ENCODE measurements at places on chromosomes 16 and 17.
A peak's percentile ranks its signal among the peaks of the same experiment; 100 is the strongest.

DNA sequence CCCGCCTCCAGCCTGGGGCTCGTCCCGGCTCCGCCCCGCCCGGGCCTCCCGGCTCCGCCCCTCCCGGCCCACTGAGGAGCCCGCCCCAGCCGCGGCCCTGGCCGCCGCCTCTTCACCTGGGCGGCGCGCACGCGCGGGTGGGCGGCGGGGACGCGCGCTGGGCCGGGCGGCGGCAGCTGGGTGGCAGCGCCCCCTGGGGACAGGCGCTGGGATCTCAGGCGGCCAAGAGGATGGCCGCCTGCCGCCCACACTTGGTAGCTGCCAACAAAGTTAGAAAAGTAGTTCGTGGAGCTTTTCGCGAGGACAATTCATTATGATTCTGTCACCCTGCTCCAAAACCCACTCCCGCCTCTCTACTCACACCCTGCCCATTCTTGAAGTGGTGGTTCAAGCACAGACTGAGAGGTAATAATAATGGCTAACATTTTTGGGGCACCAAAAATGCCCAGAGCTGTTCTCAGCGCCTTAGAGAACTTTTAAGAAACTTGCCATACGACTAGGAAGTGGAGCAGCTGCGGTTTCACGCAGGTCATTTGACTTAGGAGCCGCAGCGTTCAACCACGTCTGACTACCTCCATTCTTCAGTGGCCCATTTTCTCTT lies 340 bp upstream of the MYO1D start:
- DNase-seq: peak; percentile 92

DNA sequence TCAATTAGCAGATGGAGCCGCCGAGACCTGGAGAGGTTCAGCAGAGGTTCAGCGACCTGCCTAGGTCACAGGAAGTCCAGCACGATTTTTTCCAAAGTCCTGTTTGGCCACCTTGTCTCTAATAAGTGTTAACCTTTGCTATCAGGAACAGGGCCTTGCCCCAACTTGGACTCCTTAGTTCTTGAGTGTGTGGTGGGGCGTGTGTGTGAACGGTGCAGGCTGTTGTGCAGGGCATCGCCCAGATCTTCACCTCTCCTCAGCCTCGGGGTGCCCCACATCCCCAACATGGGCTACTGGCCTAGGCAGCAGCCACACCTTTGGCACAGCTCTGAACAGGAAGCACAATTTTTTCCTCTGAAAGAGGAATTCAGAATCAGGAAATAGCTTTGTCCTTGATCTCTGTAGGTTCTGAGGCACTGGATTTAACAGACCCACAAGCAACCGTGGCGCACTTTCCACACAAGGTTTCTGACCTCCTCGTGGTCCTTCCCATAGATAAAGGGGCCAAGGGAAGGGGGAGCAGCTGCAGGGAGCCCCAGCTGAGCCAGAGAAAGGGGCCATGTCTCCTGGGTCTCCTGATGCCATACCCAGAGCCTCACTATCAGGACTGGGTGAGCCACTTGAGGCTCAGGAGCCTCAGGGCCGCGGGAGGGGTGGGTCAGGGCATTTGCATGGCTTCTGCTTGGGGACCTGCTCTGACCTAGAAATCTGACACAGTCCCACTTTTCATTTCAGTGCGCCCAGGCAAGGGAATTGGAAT lies 10.4 kb downstream of the MPRIP start:
- peak; percentile 14 for DNase-seq

DNA sequence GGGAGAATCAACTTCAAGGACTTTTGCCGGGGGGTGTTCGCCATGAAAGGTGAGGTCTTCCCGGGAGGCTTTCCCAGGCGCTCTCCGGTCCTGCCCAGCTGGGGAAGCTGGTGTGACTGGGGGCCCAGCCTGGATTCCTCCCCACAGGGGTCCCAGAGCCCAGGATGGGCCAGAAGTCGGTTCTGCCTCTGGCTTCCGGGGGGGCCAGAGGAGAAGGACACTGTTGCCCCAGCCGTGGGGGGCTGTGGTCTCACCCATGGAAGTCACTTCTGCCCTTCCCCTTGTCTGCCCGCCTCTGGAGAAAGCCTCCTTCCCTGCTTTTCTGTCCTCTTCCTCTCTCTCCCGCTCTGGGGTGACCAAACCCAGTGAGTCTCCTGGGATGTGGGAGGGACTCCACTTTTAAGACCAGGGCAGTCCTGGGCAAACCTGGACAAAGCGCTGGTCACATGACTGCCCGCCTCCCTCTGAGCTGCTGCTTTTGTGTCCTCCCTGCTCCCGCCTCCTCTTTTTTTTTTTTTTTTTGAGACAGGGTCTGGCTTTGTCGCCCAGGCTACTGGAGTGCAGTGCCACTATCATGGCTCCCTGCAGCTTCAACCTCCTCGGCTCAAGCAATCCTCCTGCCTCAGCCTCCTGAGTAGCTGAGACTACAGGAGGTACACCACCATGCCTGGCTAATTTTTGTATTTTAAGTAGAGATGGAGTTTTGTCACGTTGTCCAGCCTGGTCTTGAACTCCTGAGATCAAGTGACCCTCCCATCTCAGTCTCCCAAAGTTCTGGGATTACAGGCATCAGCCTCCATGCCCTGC lies 40.6 kb downstream of the RAB11FIP4 start:
- DNase-seq: no peak

- no peak for DNase-seq
These were observed 19.9 kb downstream of the GGA3 start for GRCh38 chr17:75241502-75241901.

GRCh38 chr16:72884037-72884436 lies 163.9 kb downstream of the ZFHX3 start:
- no peak for DNase-seq

DNA sequence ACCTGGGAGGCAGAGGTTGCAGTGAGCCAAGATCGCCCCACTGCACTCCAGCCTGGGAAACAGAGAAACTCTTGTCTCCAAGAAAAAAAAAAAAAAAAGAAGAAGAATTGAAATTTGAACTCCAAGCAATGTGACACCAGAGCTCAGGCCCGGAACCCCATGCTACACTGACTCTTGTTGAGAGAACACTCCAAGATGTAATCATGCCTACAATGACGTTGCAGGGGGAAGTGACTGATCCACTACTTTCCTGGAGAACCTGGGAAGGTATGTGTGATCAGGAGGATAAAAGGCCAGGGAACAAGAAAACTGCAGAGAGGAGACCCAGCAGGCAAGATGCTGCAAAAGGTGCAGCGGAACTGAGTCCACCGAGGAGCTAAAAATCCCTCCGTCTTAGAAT lies 57.9 kb downstream of the ADCY9 start:
- no peak for DNase-seq

Data from activated naive CD4-positive, alpha-beta T cell treated with anti-CD3 and anti-CD28 coated beads, Interleukin-2, amount 10 ng/mL, durations not matched to agents 7 days and 5 days (primary cell).